ENCODE measurements at places on chromosomes 4 and X.

- no peak for DNase-seq
These were observed 39.8 kb upstream of the MID1 start for GRCh38 chrX:10660171-10660570.

DNA sequence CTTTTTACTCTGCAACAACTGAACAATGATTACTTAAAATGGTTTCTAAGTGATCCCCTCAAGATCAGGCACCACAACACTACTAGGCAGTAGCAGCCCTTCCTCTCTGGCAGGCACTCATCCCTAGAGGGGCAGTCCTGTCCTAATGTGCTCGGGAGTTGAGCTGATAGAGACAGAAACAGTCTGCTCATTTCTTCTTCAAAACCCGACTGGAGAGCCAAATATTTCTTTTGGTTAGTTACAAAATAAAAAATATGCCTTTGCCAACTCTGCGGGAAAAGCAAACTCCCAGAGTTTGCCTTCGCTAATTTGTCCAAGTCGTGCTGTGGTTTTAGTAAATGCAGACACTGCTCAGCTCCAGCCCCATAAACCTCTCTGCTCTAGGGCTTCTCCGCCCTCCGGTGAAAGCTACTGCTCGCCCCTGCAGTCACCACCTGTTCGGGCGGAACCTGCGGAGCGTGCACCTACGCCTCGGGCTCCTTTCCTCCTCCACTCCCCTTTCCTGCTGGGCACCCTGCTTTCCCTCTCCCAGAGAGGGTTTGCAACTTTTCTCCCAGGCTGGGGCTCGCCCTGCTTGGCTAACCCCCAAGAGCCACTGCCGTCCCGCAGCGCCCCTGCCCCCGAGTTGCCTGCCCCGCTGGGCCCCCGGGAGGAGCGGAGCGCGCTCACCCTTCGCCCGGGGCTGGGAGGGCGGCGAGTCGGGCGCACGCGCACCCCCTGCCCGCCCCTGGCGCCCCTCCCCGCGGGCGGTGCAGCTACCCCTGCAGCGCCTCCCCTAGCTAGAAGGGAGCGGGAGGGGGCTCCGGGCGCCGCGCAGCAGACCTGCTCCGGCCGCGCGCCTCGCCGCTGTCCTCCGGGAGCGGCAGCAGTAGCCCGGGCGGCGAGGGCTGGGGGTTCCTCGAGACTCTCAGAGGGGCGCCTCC, at the start of gene NPNT:
Gene NPNT, plus strand, starts transcription at position 812 of the 923 bp plus-strand sequence. CDS start 182 bp downstream, outside the sequence.
- no peak for DNase-seq

DNA sequence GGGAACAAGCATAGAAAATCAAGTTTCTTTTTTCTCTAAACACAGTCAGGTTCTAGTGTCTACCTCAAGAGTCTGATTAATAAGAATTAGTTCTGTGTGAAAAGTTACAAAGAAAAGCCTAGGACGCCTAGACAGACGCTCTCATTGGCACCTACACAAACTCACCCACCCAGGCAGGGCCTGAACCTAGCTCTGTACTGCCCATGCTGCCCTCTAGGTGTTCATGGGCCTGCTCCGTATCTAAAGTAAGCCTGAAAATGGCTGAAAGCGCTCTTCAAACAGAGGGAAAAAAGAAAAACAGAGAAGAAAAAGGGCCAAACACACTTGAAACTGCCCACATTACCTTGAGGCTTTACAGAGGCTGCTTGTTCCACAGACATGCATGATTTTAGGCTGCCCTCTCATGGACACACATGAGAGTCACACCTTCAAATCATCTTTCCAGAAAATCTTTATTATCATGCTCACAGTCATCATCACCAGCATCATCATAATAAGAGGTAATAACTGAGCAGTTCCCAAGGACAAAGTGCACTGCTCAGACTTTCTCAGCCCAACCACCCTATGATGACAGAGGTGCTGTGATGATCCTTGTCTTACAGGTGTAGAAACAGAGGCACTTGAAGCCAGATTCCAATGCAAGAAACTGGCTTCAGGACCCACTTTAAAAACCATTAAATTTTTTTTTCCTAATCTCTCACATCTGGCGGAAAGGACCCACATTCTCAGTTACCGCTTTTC, 49.6 kb downstream of the MAP7D2 start:
- no peak for DNase-seq

DNA sequence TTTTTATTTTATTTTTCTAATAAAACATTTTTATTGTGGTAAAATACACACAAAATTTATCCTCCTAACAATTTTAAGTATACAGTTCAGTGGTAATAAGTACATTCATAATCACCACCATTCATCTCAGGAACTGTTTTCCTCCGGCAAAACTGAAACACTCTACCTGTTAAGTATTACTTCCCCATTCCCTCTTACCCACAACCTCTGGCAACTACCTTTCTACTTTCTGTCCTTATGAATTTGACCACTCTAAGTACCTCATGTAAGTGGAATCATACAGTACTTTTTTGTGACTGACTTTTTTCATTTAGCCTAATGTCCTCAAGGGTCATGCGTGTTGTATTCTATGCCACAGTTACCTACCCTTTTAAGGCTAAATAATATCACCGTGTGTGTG, 21.1 kb upstream of the HSFX4 start:
- no peak for DNase-seq

GRCh38 chrX:129524250-129524850, 1.1 kb upstream of the SMARCA1 start:
- DNase-seq, result no peak

- DNase-seq, result no peak
These were observed 34.0 kb upstream of the GYPA start for GRCh38 chr4:144174401-144175067.

DNA sequence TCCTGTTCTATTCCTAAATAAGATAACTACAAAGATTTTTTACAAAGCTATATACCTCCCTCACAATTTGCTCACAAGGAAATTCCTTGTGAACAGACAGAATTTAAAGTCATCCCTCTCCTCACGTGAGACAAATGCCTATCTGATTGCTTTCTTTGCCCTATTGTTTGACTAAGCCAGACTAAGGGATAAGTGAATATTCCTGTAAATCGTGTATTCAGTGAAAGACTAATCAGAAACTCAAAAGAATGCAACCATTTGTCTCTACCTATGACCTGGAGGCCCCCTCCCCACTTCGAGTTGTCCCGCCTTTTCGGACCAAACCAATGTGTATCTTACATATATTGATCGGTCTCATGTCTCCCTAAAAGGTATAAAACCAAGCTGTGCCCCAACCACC, 15.3 kb upstream of the ZBTB33 start:
- DNase-seq, result no peak

GRCh38 chr4:88751258-88752075, 53.8 kb upstream of the NAP1L5 start:
- DNase-seq, result no peak

- no peak for DNase-seq
These were observed 70.6 kb downstream of the PKD2 start for GRCh38 chr4:88077911-88078524.

- DNase-seq, result no peak
These were observed 63.1 kb downstream of the RELL1 start for GRCh38 chr4:37623125-37623524.

DNA sequence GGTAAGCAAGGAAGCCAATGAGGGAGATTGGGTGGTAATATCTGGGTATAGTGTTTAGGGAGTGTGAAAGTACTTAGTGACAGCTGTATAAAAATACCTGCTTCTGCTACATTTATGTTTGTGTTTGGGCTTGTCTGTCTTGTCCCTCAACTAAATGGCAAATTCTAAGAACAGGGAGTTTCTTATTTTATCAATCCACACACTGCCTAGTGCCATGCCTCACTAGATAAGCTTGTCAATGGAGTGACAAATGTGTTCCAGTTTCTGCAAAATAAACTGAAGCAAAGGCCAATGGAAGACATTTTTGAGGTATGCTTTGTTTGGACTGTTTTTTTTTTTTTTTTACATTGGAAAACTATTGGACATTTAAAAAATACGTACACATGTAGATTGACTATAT, 418.0 kb downstream of the SH2D1A start:
- DNase-seq, result no peak

- DNase-seq, result no peak
These were observed 21.6 kb downstream of the SH3KBP1 start for GRCh38 chrX:19865567-19866363.

- no peak for DNase-seq
These were observed 132.3 kb downstream of the SOWAHB start for GRCh38 chr4:76765473-76766183.

GRCh38 chr4:154490583-154491340, 837 bp downstream of the DCHS2 start:
- DNase-seq, result no peak

DNA sequence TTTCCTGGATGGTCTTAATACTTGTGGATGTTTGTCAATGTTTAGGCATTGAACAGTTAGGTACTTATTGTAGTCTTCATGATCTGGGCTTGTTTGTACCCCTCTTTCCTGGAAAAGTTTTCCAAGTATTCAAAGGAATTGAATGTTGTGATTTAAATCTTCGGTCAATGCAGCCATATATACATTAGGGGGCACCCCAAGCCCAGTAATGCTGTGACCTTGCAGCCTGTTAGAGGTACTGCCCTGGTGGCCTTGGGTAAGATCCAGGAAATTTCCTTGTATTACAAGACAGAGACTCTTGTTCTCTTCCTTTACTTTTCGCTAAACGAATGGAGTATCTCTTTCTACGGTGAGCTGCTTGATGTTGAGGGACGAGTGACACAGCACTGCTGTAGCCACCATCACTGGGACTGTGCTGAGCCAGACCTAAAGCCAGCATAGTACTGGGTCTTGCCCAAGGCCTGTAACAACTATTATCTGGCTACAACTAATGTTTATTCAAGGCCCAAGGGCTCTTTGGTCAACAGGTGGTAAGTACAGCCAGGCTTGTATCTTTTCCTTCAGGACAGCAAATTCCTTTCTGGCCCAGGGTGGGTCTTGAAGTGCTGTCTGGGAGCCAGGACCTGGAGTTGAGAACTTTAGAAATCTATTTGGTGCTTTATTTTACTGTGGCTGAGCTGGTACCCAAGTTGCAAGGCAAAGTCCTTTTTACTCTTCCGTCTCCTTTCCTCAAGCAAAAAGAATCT, 118.3 kb upstream of the ATOH1 start:
- DNase-seq, result no peak

- DNase-seq, result no peak
These were observed 24.7 kb downstream of the KCNE5 start for GRCh38 chrX:109600237-109600651.

GRCh38 chr4:12382567-12382966, 953.9 kb upstream of the HS3ST1 start:
- no peak for DNase-seq

DNA sequence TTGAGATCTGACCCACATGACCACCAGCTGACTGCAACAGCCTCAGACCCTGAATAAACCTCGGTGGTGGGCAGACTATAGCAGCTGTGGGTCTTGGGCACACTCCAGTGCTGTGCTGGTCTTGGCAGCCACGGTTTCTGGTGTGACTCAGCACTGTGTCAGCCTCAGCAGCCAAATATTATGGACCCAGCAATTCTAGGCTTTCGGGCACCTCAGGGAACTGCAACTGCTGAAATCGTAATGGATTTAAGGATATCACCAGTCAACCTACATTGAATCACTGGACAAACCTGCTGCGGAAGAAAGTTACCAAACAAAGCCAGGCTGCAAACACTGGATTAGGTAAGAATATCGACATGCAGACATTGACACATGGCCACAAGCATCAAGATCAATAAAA, 10.5 kb upstream of the UBE2NL start:
- DNase-seq, result no peak

DNA sequence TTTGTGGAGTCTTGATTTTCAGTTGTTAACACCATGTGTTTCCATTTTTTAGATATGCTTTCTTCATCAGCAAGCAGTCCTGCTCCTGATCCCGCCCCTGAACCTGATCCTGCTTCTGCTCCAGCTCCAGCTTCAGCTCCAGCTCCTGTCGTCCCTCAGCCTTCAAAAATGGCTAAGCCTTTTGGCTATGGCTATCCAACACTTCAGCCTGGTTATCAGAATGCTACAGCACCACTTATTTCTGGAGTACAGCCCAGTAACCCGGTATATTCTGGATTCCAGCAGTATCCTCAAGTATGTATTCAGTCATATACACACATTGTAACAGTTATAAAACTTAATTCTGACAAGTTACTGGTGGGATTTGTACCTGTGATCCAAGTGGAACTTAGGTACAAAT, 60.9 kb downstream of the SEC24B start:
- no peak for DNase-seq

GRCh38 chrX:38754102-38754790, 47.0 kb upstream of the MID1IP1 start:
- DNase-seq, result no peak

DNA sequence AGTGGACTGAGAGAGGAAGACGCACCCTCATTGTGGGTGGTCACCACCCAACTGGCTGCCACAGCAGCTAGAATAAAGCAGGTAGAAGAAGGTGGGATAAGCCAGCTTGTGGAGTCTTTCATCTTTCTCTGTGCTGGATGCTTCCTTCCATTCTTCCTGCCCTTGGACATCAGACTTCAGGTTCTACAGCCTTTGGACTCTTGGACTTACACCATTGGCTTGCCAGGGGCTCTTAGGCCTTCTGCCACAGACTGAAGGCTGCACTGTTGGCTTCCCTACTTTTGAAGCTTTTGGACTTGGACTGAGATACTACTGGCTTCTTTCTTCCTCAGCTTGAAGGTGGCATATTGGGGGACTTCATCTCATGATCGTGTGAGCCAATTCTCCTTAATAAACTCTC, 33.5 kb downstream of the ADH6 start:
- no peak for DNase-seq

DNA sequence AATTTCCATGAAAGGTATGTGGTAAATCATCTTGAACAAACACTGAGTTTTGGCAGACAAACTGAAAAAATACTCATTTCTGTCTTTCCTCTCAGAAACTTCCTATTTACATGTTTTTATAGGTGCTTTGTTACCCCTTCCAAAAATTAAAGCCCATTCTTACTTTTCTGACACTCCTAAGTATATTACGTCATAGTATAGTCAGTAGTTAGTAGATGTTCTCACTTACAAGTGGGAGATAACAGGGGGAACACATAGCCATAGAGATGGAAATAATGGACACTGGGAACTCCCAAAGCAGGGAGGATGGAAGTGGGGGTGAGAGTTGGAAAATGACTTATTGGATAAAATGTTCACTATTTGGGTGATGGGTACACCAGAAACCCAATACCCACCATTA, 28.8 kb downstream of the TXK start:
- DNase-seq, result no peak

DNA sequence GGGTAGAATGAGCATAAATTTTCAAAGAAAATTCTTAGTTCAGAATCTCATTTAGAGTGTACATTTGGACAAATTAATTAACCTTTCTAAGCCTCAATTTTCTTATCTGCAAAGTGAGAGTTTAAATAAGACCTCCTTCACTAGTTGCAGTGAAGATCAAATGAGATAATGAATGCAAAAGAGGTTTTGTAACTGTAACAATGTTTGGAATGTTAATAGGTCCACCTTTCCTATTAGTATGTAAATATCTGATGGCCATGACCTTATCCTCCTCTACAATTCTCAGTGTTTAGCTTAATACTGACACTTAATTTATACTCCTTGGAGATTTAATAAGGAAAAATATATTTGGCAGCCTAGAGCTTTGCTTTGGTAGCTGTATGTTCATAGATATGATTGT, 138.8 kb downstream of the GABRG1 start:
- no peak for DNase-seq

DNA sequence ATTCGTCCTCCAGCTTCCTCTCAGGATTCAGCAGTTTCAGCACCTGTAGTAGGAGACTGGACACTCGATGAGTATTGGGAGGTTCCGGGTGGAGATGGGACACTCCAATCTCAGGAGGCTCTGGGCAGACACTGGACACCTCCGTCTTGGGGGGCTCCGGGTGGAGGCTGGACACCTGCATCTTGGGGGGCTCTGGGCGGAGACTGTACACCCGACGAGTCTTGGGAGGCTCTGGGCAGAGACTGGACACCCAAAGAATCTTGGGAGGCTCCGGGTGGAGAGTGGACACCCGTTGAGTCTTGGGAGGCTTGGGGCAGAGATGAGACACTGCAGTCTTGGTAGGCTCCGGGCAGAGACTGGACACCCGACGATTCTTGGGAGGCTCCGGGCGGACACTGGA, 28.7 kb upstream of the LANCL3 start:
- no peak for DNase-seq
